ENCODE measurements at places on chromosomes 11 and 22.

DNA sequence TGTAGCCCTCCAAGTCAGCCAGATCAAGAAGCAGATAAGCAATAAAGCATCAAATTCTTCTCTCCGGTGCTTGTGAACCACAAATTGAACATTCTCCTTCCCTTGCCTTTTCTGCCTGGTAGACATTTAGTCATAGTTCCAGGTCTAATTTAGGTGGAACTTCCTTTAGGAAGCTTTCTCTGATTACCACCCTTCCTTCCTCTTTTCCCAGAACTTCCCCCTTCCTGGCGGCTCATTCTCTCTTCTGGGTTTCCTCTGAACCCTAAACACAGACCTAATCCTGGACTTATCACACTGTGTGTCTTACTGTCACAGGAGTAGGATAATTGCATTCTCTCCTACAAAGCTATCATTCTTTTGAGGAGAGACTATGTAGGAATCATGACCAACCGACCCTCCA lies 61.9 kb downstream of the RCN1 start:
- no peak for DNase-seq

GRCh38 chr22:21570398-21570797 lies 2.9 kb downstream of the UBE2L3 start:
- DNase-seq = no peak

DNA sequence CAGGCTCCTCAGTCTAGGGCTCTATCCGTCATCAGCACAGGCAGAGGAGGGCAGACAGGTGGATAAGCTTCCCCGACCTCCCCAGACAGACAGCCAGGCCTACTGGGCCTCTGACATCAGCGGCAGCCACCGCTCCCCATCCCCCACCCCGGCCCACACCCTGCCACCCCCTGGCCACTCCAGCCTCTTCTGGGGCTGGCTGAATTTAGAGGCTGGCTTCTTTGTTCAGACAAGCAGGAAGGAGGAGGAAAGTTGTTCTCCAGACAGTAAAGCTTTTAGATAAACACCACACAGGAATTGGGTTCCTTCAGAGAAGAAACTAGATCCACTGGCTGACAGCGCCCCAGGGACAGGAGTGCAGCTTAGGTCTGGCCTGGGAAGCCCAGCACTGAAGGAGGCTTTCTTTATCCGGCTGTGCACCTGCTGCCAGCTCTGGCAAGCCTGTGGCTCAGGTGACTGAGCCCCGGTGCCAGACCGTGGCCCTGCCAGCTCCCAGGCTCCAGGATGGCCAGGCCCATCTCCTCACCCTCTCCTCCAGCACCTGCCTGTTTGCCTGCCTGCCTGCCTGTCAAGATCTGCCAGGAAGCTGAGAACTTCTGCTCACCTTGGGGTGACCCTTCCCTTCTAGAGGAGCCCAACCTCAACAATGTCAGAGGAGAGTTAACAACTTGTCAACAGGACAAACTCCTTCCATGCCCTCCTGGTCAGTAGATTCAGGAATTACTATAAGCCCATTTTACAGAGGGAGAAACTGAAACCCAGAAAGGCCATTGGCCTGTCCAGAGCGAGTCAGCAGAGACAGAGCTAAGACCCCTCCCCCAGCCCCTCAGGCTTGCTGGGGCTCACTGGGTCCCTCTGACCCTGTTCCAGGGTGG lies 44.0 kb upstream of the KLHL35 start:
- DNase-seq = no peak

DNA sequence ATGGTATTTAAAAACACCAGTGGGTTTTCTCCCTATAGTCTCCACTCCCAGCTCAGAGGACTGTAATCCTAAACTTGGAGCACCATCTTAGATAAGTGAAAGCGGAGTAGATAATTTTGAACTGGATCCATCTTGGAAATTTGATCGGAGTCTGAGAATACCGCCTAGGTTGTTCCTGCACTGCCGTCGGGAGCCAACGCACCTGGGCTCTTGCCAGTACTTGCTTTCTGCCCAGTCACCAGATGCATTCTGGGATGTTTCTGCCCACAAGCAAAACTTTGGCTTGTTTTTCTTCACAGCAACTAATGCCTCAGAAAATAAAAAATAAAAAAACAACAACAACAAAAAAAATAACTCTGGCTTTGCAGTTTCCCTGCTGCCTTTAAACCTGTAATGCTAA lies 113.0 kb upstream of the MTMR2 start:
- DNase-seq = no peak

GRCh38 chr11:5624489-5625279 lies at the start of gene TRIM34:
TRIM34 (plus strand) TSS chr11:5625001; CDS start chr11:5632332, 7,331 bp downstream.
- DNase-seq = peak; percentile 95

DNA sequence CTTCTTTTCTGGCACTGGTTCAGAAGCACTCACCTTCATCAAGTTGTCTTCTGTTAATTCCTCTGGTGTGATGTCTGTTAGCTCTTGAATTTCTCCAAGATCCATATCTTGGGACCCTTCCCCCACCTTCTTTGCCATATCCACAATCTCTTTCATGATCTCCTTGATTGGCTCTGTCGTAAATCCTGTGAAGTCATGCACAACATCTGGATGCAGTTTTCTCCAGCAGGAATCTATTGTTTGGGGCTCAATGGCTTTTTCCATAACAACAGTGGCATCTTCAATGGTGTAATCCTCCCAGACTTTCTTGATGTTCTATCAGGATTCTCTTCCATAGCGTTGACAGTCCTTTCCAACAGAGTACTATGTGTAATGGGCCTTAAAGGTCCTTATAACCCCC lies 96.9 kb downstream of the CSTPP1 start:
- no peak for DNase-seq

GRCh38 chr11:126352934-126353801 lies 2.3 kb upstream of the ST3GAL4 start:
- peak; percentile 34 for DNase-seq

GRCh38 chr22:40606306-40606705 lies 30.2 kb downstream of the MRTFA start:
- no peak for DNase-seq

DNA sequence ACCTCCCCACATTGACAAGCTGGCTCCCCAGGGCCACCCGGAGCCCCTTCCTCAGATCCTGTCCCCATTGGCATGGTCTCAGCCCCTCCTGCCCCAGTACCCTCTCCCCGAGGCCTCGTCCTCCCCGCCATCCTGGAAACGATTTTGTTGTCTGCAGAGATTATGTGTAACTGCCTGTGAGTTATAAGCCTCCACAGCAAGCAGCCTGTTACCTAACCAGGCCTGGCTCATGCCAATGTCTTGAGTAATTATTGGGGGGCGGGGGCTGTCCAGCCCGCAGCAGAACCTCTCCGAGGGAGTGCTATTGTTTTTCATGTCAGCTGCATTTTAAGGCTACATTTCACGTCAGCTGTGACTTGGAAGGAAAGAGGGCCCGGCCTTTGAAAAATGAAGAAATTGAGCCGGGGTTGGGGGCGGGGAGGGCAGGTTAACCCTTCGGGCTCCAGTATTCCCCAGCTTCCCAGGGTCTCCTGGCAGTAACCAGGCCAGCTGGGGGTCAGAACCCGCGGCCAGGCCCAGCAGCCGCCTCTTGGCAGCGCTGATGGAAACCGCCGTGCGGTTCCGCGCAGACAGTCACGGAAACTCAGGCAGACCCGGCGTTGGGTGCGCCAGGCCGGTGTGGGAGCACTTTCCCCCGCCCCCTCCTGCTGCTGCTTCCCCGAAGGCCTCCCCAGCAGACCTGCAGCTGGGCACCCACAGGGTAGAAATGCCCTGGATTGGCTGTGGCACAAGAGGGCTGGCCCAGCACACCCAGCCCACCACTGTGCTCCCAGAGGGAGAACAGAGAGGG lies 59.5 kb downstream of the CDKN1C start:
- peak; percentile 73 for DNase-seq

GRCh38 chr11:125281831-125282595 lies 117.5 kb downstream of the PKNOX2 start:
- DNase-seq = no peak

DNA sequence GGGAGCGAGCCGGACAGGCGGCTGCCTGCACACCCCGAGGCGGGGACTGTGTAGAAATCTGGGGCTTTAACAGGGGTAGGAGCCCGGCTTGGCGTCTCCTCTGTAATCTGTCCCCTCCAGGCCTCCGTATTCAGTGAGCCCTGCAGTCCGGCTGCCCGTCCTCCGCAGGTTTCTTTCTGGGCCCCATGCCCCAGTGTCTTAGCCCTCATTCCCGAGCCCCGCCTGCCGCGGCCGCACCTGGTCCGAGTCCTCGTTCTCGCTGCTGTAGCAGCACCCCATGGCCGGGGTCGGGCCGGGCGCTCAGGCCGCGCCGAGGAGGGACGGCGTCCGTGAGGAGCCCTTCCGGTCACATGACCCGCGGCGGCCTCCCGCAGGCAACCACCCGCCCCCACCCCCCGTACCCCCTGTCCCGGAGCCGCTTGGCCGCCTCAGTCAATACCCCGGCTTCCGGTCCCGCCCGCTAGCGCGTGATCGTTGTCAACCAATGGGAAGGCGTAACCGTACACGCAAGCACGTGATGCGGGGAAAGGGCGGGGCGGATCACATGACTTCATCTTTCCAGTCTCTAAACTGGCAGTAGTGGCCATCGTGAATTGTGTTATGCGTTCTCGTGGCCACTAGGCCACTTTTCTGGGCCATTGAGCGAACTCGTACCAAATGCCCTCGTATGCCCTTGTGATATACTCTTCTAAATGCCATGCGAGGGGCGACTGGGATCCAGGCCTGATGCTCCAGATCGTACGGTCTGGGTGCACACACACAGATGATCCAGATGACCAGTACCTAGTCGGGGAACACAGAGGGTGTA lies at the start of gene LAMTOR1:
Gene LAMTOR1, minus strand, starts transcription at position 352 of the 808 bp plus-strand sequence. Its CDS starts 73 bp downstream, at position 279.
- DNase-seq = peak; percentile 99

DNA sequence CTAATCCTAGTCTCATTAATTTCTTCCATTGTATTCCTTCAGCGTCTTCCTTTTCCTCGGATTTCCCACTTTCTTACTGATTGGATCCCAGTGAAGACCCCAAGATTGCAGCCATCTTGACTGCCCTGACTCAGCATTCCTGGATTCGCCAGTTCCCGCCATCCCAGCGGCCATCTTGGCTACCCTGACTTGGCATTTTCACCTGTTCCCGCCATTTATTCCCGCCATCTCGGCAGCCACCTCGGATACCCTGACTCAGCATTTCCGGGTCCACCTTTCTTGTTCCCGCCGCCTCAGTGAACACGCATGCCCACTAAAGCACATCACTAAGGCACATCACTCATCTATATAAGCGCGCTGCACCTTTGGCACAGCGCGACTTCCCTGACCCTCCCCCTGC lies 13.8 kb upstream of the OR56A3 start:
- DNase-seq = no peak

GRCh38 chr11:122115524-122116379 lies at the start of gene BLID:
BLID (minus strand) TSS chr11:122116215; CDS start chr11:122115922, 293 bp downstream.
- no peak for DNase-seq

- DNase-seq = no peak
Measured at GRCh38 chr22:42060489-42060888, 10.1 kb downstream of the NAGA start.

GRCh38 chr11:95989076-95989605 lies 65.2 kb upstream of the MTMR2 start:
- no peak for DNase-seq

DNA sequence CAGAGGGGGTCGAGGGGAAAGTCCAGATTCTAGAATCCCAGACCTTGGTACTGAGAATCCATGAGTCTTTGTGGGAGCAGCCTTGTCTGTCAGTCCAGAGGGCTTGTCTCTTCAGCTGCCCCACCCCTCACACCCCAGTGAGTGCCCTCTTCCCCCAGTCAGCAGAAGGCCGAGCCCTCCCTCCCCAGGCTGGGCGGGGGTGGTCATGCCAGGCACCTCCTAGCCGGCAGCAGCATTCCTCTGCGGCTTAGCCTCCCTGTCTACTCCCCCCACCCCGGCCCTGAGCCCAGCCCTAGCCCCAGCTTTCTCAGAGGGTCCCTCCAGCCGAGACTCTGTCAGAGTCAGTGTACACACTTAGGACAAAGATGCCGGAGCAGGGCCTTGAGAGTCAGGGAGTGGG lies 4.6 kb downstream of the SOX10 start:
- no peak for DNase-seq

- no peak for DNase-seq
Measured at GRCh38 chr11:132054822-132055221, 684.4 kb downstream of the NTM start.

- DNase-seq = no peak
Measured at GRCh38 chr22:42947211-42947990, 67.5 kb downstream of the PACSIN2 start.

GRCh38 chr22:35754761-35755160 lies 37.1 kb downstream of the APOL5 start:
- DNase-seq = no peak

GRCh38 chr11:17552041-17552355 lies 4.9 kb downstream of the OTOG start:
- no peak for DNase-seq

GRCh38 chr11:41053894-41054293 lies 405.6 kb downstream of the LRRC4C start:
- no peak for DNase-seq

DNA sequence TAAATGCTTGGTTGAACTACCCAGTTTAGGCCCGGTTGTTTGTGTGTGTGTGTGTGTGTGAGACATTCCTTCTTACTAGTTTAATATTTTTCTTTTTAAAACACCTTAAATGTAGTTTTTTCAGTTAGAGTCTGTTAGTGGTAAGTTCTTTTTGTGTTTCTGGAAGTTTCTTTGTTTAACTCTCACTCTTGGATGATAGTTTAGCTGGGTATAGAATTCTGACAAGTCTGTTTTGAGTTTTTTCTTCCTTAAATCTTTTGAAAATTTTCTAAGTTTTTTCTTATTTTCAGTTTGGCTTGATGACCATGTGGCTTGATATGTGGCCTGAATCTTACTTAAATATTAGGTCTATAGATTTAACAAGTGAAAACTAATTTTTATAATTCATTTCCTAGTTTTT lies 60.1 kb downstream of the PDE3B start:
- DNase-seq = no peak

DNA sequence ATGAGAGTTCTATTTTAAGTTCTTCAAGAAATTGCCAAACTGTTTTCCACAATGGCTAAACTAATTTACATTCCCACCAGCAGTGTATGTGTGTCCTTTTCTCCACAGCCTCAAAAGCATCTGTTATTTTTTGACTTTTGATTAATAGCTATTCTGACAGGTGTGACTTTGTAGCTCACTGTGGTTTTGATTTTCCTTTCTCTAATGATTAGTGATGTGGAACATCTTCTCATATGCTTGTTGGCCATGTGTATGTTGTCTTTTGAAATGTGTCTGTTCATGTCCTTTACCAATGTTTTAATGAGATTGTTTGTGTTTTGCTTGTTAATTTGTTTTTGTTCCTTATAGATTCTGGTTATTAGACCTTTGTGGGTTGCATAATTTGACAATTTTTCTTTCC lies 18.0 kb upstream of the RAB38 start:
- DNase-seq = no peak

GRCh38 chr11:108881131-108881530 lies 216.3 kb downstream of the DDX10 start:
- DNase-seq = no peak

- DNase-seq = no peak
Measured at GRCh38 chr11:119752345-119752871, 23.4 kb upstream of the NECTIN1 start.

DNA sequence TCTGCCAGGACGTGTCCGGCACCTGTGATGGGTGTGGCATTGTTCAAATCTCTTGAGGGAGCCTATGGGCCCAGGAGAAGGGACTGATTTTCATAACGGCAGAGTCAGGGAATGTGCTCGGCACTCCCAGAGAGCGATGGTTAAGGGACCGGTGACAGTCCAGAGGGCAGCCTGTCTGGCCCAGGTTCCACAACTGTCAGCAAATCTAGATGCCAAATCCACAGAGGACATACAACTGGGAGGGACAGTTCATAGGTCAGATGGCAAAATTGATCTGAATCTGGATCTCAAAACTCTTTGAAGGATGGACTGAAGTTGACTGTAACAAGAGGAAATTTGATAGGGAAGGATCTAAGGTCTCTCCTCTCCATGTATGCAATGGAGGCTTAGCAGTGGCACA lies 7.5 kb downstream of the SEC14L2 start:
- DNase-seq = no peak
